ENCODE measurements at places on chromosomes 3 and 15.

GRCh38 chr3:177545964-177546363 is 348.7 kb upstream of the TBL1XR1 start:
- ATAC-seq: peak; percentile 55

- ATAC-seq: peak; percentile 28
These were observed at the start of gene BCL2A1 for GRCh38 chr15:79970624-79971434. Gene BCL2A1, minus strand, starts transcription at chr15:79971196. Its CDS starts 77 bp downstream, at chr15:79971119.

DNA sequence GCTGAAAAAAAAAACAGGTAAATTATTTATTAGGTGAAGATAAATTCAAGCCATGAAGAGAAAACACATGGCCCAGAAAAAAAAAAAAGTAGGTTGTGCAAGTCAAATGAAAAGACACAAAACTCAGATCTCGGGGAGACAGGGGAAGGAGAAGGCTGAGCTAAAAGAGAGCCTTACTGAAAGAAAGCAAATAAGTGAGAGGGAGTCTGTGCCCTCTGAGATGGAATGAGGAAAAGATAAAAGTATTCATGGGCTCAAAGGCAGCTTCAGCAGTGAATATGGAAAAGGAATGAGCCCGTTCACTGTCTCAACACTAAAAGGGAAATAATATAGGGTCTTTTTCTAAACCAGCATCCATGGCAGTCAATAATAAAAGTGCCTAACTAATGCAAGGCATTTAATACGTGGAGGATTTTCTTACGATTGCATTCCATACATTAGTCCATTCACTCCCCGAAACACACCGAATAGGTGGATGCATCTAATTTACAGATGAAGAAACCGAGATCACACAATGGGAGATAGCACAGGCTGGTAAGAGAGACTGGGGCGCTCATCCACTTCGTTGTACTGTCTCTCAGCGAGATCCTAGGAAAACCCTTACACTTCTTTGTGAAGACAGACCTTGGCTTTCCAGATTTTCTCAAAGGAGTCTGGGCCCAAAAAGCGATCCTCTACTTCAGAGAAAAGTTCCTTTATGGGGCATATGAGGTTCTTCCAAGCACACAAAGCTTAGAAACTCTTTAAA is 1.1 kb downstream of the TFDP2 start:
- ATAC-seq: peak; percentile 21

- no peak for ATAC-seq
These were observed 1389.8 kb upstream of the ALCAM start for GRCh38 chr3:103976931-103977339.

- no peak for ATAC-seq
These were observed 73.6 kb upstream of the CGNL1 start for GRCh38 chr15:57302640-57303257.

DNA sequence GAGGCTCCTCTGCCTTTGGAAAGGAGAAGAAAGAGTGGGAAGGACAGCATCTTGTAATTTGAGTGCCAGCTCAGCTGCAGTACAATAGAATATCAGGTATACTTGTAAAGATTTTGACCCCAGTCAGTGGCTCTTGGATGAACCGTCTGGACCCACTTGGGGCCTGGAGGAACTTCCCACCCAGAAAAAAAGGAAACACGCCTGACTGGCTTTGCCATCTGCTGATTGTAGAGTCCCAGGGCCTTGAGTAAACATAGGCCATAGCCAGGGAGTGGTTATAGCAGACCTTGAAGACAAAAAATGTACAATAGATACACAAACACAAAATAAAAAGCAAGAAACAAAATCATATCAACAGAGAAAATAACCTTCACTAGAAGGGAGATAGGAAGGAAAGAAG is 112.1 kb downstream of the GOLIM4 start:
- ATAC-seq: no peak

All from SK-N-SH treated with all-trans-retinoic acid at 6 μM for 48 hours (cell line).